Brain pericyte (primary cell): ENCODE measurements at places on chromosomes 5 and 9.

GRCh38 chr5:10652151-10652550 lies 88.3 kb downstream of the ANKRD33B start:
- DNase-seq, result no peak

DNA sequence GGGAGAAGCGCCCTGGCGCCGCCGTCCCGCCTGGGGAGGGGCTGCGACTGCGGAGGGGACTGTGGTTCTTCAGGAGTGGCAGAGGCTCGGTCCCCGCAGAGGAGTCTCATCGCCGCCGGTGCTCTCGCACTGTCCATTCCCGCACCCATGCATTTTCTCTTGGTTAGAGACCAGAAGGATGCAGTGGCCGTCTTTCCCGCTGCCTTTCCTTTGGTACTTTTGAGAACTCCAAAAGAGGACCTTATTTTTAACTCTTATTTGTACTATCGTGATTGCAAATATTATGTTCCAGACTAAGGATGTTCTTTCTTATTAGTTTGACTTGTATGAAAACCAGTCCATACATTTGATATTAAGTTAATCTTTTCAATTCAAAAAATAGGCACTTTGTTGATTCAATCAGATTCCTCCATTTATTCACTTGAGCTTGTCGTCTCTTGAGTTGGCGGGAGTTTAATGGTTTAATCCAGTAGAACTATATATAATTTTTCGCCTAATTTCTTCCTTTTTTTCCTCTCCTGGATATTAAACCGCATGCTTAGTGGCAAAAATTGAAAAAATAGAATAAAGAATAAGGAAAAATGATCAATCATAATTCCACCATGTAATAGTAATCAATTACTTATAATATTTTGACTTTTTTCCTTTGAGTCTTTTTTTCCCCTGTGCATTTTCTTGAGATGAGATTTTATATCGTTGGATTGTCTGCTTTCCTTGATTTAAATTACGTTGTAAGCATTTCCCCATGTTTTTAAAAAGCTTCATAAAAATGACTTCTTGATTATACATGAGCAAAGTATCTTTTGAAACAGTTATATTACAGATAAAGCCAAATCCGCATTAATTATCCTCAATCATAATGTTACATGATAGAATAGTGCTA lies 861 bp downstream of the ZFYVE16 start:
- DNase-seq, result no peak

DNA sequence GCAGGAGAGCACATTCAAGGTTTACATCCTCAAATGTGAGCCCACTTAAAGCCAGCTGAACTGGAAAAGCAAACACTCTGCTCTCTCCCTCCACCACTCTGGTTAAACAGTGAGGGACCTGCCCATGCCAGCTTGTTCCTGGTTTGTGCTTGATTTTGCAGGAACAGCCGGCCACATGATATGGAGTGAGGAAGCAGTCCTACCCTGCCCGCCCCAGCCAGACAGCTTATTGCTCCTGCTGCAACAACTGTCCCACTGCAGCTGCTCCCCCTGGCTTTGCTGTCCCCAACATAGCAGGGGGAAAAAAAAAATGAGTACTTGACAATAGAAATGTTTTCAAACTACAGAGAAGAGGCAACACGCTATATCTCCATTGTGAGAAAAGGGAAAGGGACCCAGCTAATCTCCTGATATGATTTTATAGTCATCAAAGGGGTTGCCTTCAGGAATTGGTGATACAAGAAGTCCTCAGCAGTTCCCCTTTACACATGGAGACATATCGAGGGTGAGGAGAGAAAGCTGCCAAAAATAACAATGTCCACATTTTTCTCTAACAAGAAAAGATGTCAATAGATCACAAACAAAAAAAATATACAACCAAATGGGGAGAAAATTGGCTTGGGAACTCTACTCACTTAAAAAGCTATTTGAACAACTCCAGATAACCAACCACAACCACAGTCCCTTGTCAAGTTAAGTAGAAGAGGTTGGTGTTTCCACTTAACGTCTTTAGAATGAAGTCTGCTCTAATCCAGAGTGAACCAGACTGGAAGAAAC lies 4.6 kb downstream of the MYO10 start:
- no peak for DNase-seq

DNA sequence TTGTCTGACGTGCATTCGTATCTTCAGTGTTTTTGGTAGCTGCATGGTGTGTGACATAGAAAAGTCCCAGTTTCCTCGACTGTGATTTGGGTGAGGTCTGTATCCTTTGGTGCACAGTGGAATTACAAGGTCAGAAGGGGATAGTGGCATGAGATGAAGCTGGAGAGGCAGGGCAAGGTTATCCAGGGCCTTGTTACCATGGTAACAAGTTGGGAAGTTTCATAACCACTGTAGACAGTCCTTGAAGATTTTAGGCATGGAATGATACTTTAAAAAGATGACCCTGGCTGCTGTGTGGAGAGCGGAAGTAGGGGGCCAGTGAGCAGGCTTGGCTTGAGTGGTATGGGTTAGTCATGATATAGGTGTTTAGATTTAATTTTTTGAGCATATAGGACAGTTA lies 11.9 kb downstream of the EHMT1 start:
- DNase-seq, result no peak

DNA sequence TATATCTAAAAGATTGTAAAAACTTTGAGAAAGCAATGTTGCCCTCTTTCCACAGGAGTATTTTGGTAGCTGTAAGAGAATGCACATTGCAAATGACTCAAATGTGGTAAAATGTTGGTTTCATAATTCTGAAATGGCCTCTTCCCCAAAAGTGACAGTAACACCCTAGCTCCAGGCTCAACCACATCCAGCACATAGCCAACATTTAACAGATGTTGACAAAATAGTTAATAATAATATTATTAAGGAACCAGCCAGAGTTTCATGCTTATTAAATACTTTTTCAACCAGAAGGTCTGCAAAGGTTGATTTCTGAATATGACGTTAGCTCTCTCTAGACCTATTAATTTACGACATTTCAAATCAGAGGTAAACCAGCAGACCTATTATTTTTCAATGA lies 1.3 kb downstream of the ANXA1 start:
- DNase-seq, result no peak

DNA sequence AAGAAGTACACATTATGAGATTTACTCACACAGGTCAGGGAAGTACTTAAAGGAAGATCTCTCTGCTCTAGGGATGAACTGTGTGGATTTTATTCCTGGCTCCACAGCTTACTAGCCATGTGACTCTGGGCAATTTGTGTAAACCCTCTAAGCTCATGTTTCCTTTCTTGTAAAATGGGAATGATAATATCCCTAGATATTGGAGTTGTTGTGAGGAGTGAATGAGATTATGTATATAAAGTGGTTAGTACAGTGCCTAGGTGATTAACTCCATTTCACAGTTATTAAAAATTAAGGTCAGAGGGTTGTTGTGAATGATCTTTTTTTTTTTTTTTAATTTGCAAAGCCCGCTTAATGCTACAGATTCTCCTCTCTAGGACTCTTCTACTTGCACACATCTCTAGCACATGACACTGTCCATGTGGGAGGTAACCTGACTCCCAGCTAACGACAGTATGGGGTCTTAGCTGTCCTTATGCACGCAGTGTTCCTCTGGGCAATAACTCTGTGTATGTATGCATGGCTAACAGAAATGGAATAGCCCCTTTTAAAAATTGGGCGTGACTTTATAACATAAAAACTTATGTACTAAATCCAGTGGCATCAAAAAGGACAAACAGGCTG lies 23.9 kb upstream of the MYOT start:
- no peak for DNase-seq

DNA sequence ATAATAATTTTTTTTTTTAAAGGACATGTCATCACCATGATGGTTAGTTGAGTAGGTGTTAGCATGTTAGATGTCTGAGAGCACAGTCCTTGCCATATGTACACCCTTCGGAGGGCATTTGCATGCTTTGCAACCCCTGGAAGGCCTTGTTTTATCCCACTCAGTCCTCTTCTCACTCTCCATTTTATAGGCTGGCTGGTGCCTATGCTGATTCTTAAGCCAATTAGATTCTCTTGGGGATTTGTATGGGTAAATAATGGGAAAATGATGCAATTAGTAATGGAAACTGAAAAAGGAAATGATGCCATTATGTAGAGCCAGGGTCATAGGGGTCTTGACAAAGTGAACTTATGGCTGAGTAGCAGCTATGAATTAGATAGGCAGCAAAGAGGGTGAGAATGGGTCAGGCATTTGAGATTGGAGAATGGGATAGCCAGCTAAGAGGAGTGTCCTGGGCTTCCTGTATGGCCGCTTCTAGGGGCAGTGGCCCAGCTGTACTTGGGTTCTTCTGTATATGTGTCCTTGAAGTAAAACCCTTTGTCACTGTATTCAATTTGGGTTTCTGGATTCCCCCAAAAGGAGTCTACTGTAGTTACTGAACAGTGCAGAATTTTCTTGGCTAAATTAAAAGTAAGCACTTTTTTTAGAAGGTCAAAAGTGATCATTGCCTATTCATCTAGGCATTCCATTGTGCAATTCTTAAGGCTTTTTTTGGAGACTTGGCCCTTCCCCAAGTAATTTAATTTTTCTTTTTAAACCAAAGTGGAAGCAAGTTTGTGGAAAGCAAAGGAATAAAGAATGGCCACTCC lies 31.6 kb downstream of the LRRTM2 start:
- DNase-seq, result no peak

DNA sequence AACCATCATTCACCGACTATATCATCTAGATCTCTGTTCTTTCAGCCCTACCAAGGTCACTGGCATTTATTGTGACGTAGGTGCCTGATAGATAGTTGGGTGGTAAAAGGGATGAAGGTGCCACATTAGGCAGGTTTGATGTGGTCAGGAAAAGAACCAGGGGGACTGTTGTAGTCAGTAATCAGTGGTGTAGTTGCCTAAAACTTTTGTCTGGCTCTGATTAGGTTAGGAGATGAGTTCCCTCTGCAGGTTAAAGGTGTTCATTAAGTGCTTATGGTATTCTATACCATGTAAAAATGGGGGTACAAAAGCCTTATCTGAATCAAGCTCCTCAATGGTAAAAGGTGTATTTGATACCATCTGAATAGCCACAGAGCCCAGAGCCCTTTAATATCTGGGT lies 55.6 kb downstream of the KCNN2 start:
- DNase-seq, result no peak

DNA sequence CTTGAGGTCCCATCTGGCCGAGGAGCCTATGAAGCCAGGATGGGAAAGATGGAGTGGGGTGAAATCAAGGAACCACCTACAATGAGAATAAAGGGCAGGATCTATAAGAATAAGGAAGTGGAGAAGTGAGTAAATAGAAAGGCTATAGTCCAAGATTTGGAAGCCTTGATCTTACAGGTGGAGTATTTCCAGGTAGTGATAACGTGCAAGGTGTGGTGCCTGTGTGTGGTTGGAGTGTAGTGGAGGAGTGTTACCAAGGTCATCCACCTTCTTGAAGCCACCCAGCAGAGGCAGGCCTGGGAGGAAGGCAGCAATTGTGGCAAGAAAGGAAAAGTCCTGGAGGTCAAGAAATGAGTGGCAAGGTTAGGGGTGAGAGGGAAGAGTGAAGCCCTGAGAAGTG lies 72.9 kb downstream of the IQGAP2 start:
- DNase-seq, result no peak

DNA sequence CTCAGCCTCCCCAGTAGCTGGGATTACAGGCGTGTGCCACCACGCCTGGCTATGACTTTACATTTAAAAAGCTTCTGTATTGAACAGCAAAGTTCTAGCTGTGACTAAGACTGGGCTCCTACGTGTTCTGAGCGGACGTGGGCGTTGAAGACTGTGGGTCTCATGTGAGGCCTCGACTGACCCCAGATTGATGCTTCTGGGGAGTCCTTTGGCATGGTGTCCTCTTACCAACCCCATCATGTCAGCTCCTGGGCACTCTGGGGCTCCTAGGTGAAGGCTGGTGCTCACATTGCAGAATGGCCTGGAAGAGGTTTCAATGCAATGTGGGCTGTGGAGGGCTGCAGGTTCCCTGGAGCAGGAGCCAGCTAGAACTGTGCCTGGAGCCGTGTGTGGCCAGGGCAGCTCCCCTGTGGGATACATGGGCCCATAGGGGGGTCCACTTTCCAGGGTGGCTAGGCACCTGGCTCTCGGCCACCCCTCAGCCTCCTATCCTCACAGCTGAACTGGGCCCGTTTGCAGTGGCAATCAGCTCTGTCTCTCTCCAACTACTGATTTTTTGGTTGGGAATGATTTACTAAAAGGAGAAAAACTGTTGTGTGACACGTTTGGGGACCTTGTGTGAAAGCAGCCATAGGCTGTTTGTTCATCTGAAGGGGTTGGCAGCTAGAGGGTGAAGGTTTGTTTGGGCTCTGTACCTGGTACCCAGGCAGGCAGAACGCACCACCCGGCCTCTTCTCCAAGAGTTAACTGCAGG lies 29.7 kb downstream of the SLC25A25 start:
- no peak for DNase-seq

GRCh38 chr5:150217873-150218692 lies 28.2 kb downstream of the SLC6A7 start:
- peak; percentile 57 for DNase-seq

- no peak for DNase-seq
Measured at GRCh38 chr9:88817628-88818027, 173.6 kb upstream of the S1PR3 start.

DNA sequence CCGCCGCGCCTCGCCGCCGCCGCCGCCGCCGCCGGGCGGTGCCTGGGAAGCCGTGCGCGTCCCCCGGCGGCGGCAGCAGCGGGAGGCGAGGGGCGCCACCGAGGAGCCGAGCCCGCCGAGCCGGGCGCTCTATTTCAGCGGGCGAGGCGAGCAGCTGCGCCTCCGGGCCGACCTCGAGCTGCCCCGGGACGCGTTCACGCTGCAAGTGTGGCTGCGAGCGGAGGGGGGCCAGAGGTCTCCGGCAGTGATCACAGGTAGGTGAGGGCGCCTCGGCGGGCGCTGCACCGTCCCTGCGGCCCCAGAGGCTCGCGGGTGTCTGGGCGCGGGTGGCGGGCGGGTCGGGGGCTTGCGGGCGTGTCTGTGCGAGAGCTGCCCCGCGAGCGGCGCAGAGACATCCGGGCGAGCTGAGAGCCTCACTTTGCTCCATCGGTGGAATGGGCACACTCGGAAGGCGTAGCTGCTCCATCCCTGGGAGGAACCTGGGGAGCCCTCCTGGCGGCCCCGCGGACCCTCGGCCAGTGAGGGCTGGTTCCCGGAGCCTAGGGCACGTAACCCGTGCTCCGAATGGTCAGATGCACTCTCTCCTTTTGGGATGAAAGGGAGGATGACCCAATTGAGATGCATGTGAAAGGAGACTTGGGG lies 864 bp downstream of the PAPPA start:
- DNase-seq, result no peak

DNA sequence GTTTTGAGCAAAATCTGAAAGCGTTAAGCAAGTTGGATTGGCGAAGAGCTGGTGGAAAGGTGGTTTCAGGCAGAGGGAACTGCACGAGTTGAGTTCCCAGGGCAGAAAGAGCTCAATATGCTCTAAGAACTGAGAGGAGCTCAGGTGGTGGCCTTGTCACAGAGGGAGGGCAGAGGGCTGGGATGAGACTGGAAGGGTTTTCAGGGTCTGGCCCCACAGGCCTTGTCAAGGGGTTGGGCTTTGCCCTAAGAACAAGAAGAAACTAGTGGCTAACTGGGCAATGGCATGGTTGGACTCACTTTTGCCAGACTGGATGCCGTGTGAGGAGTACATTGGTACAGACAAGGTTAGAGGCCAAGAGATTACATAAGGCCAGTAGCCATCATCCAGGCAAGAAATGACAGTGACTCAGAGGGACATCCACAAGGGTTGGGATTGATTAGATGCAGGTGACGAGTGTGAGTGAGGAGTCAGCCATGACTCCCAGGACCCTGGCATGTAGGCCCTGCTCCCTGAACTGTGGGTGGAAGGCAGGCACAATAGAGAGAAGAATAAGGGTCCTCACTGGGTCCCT lies 75.1 kb upstream of the SMIM23 start:
- no peak for DNase-seq
